Astrocyte of the spinal cord (primary cell): ENCODE measurements at places on chromosomes 6 and 20.

DNA sequence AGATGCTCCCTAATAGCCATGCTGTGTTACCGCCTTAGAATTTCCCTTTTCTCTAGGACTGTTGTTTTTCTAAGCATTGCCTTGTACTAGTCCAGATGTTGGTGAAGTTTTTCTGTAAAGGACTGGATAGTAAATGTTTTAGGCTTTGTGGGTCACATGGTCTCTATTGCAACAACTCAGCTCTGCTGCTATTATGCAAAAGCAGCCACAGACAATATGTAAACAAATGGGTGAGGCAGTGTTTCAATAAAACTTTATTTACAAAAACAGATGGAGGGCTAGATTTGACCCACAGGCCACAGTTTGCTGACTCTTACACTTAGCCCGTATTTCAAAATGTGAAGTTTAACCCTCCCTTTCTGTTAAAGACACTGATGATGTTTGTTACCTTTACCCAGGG is 207.6 kb upstream of the MYLIP start:
- DNase-seq: no peak

DNA sequence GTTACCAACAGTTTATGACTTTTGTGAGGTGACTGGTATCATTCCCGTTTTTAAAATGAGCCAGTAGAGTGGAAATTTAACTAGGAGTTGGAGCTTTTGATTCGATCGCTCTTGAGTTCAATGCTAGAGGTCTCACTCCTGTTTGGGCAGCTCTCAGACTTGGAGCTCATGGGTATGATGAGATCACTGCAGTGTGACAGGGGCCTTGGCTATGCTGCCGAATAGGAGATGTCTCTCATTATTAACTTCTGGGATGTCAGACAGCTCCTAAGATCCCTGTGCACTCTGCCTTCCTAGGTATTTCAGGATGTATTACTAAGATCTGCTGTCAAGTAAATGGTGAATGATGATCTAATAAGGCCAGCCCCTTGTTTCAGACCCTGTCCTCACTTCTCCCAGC is 20.4 kb downstream of the AKAP12 start:
- DNase-seq: no peak

- no peak for DNase-seq
These were observed 31.0 kb upstream of the FBXO30 start for GRCh38 chr6:145845557-145845956.

GRCh38 chr6:15086348-15087158 is 159.3 kb upstream of the JARID2 start:
- no peak for DNase-seq

DNA sequence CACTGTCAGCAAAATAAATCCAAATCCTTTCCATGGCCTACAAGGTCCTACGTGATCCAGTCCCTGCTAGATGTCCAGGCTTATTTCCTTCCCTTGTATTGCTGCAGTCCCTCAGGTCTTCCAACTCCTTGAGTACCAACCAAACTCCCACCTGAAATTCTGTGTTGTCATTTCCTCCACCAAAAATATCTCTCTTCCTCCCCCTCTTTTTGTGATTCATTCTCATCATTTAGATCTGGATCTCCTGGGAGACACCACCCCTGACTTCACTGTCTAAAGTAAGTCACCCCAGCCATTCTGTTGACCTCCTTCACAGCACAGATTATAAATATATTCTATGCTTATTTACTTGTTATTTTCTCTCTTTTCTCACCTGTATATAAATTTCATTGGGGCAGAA is 9.0 kb upstream of the LOC128125822 start:
- no peak for DNase-seq

DNA sequence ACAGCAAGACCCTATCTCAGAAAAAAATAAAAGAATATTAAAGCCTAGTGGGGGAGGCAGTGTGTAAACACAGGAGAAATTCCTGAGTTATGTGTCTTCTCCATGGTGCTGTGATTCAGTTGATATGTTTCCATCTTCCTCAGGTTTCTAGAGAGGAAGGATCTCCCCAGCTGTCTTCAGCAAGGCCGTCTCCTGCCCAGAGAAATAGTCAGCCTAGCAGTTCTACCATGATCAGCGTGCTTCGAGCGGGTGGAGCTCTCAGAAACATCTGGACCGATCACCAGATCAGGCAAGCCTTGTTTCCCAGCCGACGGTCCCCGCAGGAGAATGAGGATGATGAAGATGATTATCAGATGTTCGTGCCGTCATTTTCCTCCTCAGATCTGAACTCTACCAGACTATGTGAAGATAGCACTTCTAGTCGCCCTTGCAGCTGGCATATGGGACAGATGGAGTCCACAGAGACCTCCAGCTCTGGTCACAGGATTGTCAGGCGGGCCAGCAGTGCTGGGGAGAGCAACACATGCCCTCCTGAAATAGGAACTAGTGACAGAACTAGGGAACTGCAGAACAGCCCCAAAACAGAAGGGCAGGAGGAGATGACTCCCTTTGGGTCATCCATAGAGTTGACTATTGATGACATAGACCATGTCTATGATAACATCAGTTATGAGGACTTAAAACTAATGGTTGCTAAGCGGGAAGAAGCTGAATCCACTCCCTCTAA is 34.9 kb upstream of the MTHFD1L start:
- peak; percentile 49 for DNase-seq

DNA sequence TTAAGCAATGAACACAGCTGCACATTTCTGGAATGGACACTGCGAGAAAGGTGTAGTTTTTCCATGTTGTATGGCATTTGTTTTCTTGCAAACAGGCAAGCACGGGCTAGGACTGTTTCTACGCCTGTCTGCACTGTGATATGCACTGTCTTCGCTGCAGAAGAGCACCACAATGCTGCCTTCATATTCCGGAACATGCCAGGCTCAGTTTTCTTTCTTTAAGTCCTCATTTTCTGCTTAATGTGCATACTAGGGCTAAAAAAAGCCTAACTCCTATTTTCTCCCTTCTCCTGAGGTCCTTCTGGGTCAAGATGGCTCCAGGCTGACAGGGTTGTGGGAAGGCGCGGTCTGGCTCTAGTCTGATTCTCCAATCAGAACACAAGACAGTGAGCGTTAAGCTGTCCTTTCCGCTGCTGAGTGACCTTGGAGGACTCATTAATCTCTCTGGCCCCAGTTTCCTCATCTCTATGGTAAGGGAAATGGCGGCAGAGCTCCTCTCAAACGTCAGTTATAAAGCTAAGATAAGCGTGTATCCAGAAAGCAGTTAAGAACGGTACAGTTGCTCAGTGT is 379.9 kb downstream of the C6orf118 start:
- no peak for DNase-seq

DNA sequence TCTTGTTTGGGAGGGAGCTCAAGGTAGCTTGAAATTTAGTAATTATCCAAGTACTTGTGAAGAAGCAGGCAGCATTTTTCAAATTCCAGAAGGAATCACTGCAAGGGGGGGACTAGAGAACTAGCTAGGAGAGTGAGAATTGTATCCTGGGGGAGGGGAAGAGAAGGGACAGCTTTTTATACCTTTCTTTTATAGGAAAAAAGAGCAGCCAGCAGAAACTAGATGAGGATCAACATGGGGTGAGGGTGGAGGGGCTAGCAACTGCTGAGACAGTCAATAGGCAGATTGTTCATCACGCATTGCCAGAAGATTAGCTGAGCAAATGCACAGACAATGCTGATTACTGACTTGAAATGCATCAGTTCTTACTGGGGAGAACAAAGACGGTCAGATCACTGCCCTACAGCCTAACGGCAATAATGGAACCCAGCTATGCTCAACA is 514.3 kb upstream of the CITED2 start:
- DNase-seq: no peak

DNA sequence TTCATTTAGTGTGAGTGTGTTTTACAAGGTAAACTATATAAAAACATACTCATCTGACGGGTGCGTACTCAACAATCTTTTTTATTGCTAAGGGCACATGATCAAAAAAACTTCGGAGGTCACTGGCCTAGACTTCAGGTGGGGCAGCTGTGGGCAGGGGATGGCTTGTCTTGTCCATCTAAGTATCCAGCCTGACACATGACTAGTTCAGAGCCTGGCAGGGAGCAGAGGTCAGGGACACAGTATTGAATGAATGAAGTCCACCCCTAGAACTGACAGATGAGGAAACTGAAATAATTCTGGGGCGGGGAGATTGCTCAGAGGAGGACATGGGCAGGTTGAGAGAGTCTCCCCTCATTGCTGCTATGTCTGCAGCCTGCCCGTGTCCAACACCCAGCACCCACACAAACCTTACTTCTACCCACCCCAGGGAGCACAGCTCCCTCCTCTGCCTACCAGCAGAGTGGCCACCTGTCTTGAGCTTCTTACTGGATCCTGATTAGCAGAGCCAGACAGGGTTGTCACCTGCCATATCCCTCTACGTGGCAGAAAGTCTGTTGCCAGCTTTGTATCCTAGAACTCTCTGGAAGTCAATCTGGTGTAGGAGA is 48.9 kb downstream of the MRPL14 start:
- no peak for DNase-seq

DNA sequence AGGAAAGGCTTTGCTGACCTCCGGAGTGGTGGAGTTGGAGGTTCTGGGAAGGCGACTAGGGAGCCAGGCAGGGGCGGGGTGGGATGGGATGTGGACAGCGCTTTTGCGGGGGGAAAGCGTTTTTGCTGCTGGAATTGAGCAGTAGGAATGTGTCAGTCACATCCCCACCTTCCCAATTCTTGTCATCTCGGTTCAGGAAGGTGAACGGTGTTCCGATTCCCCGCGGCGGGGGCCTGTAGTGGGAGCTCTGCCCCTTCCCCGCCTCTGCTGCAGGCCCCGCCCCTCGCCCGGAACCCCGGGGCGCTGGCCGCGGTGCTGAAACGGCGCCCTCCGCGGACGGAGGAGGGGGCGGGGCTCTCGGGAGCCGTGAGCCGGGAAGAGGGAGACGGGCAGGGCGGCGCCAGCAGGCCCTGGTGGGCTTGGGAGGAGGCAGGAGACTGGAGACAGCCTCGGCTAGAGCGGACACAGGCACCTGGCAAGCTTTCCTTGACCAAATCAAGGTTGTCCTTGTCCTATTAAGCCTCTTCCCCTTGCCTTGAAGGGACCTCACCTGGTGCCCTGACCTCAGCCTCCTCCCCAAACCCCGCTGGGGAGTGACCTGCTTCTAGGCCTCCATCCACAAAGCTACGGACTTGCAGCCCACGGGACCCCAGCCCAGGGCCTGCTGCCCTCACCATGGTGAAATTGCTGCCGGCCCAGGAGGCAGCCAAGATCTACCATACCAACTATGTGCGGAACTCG is at the start of gene LHFPL5:
LHFPL5 (plus strand) TSS at position 357 of the 741 bp plus-strand sequence; CDS start at position 676, 319 bp downstream.
- DNase-seq: peak; percentile 23

- no peak for DNase-seq
These were observed 12.6 kb downstream of the AFDN start for GRCh38 chr6:167839343-167839742.

GRCh38 chr6:52877786-52878185 is 31.7 kb downstream of the GSTA3 start:
- DNase-seq: peak; percentile 4

DNA sequence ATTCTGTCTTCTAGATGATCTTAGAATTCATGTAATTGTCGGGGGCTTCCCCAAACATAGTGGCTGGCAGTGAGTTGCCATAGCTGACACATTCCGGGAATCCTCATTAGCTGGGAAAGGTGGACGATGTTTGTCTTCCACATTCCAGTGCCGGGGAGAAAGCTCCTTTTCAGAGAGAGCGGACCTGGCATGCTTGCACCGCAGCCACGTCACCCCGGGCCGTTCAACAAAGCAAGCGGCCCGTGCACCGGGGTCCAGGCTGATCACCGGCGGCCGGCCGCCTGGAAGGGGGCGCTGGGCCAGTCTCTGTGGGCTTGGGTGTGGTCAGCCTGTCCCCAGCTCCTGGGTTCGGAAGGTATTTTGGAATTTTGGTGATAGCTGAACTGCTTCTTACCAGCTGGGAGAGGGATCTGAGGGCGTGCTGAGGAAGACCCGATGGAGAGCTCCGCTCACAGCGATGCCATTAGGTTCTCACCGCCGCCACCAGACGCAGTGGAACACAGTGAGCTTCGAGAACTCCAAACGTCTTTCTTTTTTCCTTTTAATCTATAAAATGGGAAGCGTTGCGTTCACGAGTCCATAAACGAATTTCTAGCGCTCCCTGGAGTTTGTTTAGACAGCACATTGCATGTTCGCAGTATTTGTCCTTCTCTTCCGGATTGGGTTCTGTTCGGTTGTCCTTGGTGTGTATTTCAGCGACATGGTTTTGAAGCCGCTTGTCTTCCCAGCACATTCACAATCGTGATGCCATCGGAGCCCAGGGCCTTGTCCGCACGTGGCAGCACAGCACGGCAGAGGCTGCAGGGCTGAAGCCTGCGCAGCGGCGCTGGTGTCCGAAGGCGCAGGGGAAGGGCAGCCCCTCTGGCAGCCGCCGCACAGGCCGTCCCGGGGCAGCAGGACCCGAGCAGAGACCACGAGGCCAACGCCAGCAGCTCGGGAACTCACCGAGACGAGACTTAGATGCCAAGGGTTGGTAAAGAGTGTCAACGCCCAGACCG is 557.6 kb downstream of the QKI start:
- no peak for DNase-seq

DNA sequence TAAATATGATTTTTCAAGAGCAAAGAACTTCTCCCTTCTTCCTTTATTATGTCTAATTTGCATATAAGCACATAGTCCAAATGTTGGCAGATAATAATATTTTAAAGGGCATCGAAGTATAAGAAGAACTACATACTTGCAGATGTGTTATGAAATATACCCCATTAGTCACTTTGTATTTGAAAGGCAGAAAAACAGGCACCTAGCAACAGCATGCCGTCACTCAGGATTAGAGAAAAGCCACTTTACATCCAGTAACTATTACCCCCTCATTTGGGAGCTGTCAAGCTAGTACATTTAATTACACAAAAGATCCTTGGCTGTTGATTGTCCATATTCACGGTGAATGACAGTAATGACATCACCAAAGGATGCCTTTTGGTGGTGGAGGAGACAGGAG is 99.3 kb upstream of the ARMC2 start:
- DNase-seq: no peak

GRCh38 chr6:92587525-92587924 is 831.8 kb downstream of the EPHA7 start:
- DNase-seq: no peak

GRCh38 chr6:35240838-35241801 is 18.4 kb upstream of the ZNF76 start:
- peak; percentile 47 for DNase-seq

GRCh38 chr6:147869201-147869600 is 360.7 kb downstream of the SAMD5 start:
- no peak for DNase-seq

- no peak for DNase-seq
These were observed 134.9 kb upstream of the STMND1 start for GRCh38 chr6:16966791-16967469.

GRCh38 chr6:148971031-148971927 is 224.4 kb downstream of the UST start:
- DNase-seq: peak; percentile 39

DNA sequence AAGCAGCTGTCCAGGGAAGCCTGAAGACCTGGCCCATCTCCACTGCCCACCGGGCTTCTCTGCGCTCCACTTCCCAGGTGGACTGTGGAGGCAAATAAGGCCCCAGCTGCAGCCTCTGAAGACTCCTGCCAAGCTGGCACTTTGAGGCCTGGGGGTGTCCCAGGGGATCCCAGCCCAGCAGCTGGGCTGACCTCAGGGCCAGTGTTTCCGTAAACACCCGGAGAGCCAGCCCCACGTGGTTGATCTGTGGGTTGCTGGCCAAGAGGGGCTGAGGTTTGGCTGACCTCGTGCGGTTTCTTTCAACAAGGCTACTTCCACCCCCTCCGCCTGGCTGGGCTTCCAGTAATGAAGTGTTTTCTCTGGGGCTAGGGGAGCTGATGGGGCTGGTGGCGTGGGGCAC is 12.4 kb upstream of the CCN5 start:
- DNase-seq: peak; percentile 95

GRCh38 chr6:150670311-150670710 is 70.6 kb downstream of the PLEKHG1 start:
- DNase-seq: no peak
